Stimulated activated CD8-positive, alpha-beta memory T cell treated with anti-CD3 and anti-CD28 coated beads, Interleukin-7, amount 100 ng/mL, for 1 hour (primary cell): ENCODE measurements at places on chromosomes 2 and 18.

- DNase-seq = no peak
Measured at GRCh38 chr2:11955314-11955713, 208.9 kb downstream of the LPIN1 start.

DNA sequence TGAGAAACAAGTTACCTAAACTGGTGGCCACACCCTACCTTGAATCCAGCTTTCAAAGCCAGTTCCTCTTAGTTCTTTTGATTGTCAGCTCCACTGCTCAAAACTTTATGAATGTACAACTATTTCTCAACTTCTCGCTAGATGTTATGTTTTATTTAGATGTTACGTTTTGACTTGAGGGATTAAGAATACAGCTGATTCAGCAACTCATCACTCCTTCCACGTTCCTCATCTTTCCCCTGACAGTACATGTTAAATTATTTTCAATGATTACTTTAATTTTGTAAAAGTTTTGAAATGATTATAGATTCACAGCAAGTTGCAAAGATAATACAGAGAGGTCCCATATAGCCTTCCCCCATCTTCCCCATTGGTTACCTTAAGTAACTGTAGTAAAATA lies 553.4 kb downstream of the GALR1 start:
- DNase-seq = no peak

- no peak for DNase-seq
Measured at GRCh38 chr18:61941948-61942471, 49.2 kb upstream of the RNF152 start.

- DNase-seq = no peak
Measured at GRCh38 chr18:14959550-14959949, 211.6 kb downstream of the ANKRD30B start.

- DNase-seq = no peak
Measured at GRCh38 chr2:14223576-14223975, 408.9 kb upstream of the LRATD1 start.

DNA sequence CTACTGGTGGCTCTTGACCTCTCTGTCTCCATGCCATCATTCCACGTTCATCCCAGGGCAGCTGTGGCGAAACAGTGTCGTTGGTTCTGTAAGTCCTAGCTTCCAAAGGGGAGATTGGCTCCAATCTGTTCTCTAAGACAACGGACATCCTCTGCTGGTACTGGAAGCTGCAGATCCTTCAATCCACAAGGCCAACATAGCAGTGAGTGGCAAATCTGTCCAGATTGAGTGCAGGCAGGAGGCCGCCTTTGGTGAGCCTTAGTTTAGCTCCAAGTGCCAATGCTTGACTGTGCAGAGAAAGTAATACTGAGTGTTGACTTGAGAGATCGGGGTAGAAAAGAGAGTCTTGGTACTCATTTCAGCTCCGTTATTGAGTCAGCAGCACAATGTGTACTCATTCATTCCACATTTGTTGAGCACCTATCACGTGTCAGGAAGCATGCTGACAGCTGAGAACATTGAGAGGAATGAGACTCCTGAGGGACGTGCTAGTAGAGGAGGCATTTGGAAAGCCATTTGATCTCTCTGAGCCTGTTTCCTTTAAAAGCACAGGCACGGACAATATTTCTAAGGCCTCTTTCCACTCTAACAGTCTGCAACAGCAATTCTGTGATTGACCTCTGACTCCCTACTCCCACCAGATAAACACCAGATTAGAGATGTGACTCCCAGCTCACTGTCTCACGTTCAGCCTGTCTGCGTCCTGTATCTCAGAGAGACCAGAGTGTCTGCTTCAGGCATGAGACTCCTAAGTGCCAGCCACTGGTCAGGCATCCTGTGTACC lies 306.0 kb downstream of the CLIP4 start:
- DNase-seq = no peak

- DNase-seq = no peak
Measured at GRCh38 chr2:144505245-144505831, 14.6 kb downstream of the ZEB2 start.

DNA sequence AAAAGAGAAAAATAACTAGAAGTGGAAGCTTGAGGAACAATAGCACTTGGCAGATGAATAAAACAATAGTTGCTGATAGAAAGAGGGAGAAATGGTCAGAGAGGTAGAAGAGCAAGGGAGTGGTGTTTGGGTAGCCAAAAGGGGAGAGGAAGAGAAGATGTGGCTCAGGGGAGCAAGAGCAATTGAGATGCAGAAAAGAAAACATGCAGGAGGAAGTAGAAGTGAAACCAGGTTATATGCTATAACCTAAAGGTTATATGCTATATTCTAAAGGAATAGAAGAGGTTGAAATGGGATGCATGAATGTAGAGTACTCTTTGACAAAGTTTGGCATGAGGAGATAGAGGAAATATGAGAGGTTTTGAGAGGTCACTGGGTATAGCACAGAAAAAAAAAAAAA lies 759.5 kb downstream of the SATB2 start:
- no peak for DNase-seq

- DNase-seq = no peak
Measured at GRCh38 chr18:9049495-9049809, 53.0 kb upstream of the NDUFV2 start.

DNA sequence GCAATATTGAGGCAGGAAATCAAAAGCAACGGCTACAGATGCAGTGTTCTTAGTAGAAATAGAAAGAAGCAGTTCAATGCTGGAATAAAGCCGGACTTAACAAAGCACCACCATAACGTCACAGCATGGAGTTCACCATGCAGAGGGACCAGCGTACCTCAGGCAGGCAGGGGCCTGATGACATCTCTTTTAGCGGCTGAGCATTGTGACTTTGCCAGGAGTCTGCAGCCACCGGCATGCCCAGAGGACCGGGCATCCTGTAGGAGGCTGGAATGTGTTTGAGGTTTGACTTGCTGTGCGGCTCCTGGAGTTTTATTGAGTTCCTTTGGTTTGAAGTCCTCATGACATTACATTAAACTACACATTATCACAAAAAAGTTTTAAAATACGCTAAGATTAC lies 139.8 kb downstream of the UXS1 start:
- no peak for DNase-seq

DNA sequence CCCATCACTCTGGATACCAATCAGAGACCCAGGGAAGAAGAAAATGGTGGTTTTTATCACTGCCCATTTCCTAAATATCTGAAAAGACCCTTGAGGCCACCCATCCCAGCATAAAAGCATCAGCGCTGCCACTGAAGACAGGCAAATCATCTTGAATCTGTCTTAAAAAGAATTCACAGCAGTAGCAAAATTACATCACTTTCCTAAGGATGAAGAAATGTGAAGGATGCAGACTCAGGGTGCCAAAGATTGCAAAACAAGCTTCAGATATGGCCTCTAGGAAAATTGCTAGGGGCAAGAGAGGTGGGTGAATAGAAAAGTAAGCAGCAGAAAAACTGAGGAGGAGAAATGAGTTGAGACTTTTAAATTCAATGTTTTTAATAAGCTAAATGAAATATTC lies 70.0 kb downstream of the SLC25A12 start:
- no peak for DNase-seq

DNA sequence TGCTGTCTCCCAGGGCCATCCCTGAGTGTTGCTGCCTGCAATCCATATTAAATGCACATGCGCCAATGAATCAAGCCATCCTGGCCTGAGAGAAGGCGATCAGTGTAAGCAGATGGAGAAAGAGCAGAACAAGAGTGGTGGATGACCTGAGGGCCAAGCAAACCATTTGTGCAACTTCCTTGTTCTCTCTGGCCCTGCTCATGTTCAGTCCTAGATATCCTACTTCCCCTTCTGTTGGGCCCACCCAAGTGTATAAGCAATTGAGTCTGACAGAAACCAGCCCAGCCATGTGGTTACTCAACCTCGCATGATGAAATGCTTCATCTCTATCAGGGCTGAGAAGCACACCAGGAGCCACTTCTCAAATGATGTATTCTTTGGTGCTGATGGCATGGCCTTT lies 383.1 kb upstream of the ID2 start:
- DNase-seq = no peak

GRCh38 chr2:64941801-64942200 lies 47.4 kb upstream of the SLC1A4 start:
- no peak for DNase-seq

- DNase-seq = no peak
Measured at GRCh38 chr2:176409671-176410070, 140.4 kb downstream of the MTX2 start.

DNA sequence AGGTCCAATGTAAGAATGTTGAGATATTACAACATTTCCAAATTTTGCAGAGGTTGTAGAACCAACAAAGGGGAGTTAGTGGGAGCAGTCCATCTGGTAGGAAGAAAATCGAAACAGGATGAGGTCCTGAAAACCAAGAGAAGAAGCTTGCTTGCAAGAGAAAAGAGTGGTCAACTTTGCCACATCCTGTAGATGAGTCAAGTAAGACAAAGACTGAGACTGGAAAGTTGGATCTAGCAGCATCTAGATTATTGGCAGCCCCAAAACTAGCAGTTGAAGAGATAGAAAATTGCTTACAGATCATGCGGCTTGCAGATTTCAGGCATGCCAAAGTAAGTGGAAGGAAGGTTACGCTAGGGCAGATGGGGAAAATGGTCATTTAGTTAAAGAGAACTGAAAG lies 378.9 kb downstream of the GRB14 start:
- no peak for DNase-seq

DNA sequence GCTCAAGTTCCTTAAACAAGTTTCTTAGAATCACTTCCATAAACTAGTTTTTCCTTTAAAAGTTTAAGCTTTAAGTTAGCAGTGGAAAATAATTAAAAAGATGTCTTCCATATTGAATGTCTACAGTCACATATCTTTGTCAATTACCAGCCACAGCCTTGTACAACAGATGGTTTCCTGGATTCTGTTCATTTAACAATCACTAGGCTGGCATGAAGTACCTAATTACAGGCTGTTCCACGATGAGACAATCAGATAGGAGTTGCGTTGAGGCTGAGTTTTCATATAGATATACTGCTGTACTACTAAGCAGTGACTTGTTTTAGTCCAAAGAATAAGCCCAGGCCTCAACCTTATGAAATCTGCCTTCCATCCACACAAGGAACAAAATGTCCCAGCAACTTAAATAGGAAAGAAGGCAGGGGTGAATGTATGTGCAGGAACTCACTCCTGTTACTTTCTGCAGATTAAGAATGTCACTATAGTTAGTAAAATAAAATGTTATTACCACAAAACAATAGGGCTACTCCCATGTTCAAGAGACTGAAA lies 131.0 kb downstream of the ZAP70 start:
- no peak for DNase-seq

DNA sequence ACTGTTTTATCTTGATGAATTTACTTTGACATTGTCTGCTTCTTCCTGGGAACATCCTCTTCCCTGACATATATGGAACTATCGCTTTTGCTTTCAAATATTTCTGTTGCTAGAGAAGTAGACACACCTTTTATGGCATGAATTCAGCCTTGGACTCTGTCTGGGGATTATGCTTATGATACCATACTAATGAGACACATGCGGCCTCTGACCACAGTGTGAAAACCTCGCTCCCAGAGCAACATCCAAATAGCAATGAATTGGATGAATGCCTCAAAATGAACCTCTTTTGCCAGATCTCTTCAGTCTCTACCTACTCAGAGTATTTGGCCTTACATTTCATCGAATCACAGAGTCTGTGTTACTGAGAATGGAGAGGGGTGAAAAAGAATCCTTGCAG lies 70.9 kb downstream of the PIEZO2 start:
- no peak for DNase-seq

- no peak for DNase-seq
Measured at GRCh38 chr2:25331686-25332365, 9.9 kb downstream of the DNMT3A start.

DNA sequence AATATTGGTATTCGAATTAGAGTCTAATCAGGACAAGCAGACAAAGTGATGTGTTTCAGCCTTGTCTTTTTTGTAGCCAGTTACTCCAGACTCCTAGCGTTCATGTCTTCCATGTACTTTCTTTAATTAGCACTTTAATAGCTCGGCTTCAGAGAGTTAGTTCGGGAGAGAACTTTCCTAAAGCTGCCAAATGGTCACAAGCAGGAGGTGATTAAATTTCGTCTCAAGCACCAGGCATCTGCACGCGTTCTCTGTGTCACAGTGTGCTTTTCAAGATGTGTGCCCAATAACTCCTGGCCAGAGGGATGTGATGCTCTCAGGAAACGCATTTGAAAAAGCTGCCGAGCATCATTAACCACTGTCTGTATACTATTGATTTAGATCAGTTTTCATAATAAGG lies 790.8 kb downstream of the SOCS6 start:
- no peak for DNase-seq

DNA sequence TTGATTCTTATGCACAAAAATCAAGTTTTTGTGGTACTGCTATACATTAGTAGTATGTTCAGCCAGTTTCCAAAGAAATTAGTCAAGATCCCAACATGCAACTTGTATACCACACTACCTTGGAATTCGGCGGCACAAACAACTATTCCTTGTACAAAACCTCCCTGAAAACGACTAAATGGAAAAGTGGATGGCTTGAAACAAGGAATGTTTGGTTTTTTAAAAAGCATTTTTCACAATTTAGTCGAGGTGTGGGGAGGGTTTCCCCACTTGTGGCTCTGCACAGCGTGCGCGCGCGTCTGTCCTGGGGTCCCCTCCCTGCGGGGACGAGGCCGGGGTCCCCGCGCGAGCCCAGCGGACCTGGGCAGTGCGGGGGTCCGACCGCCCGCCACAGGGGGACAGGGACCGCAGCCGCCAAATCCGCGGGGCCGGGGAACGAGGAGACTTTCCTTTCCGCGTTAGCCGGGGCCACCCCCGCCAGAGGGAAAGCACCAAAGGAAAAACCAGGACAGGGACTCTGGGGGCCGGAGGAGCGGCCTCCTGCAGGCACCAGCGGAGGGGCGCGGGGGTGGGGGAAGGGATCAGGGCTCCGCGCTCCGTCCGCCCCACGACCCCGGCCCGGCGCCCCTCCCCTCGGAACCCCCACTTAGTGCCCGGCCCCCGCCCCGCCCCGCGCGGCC lies 534 bp upstream of the SOCS6 start:
- no peak for DNase-seq

DNA sequence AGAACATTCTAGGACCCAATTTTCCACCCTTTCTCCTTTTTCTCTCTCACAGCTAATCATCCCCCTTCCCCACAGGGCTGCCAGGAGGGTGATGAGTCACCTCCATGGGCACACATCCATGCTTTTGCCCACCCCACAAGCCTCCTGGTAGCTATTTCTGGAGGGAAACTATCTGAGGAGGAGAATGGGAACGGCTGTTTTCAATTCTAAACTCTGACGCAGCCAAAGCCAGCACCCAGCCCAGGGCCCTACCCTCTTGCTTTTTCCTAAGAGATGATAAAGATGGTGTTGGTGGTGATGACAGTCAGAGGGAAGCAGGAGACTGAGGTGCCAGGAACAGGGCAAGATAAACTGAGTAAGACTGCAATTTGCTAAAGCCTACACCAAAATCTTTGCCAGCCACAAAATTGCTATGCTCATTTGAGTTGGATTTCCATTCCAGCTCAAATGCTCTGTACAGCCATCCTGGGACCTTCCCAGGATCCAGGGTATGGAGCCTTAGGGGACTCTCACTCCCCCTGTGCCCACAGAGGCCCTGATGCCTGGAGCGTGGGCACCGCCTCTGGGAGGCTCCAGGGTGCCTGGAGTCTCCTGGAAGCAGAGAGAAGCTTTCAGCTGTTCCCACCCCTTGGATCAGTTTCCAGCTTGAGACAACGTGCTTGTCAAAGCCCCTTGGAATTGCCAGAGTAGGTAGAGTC lies 62.0 kb upstream of the FZD7 start:
- no peak for DNase-seq

- no peak for DNase-seq
Measured at GRCh38 chr2:85319796-85320195, 8.0 kb downstream of the TGOLN2 start.
